ENCODE measurements at places on chromosomes 5 and 9.

GRCh38 chr9:92432350-92432749 lies 8.1 kb upstream of the OMD start:
- no peak for DNase-seq

GRCh38 chr5:17177501-17178372 lies 39.7 kb upstream of the BASP1 start:
- no peak for DNase-seq

GRCh38 chr5:100502684-100503083 lies 32.5 kb upstream of the FAM174A start:
- no peak for DNase-seq

DNA sequence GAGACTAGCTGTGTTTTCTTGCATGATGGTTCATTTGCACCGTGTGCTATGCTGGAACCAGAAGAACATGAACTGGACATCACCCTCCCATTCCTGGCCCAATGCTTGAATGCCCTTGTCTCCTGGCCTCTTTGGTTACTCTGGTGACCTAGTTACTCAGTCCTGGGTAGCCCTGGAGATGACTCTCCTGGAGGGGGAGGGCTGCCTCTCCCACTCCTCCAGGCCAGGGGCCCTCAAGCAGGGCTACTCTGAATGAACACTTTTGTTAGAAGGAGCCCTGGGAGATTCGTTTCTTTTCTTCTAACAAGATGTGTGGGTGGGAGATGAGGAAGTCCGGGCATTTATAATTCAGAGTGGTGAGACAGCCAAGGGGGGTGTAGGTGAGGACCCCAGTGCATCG lies 12.0 kb upstream of the NKX2-5 start:
- DNase-seq: no peak

DNA sequence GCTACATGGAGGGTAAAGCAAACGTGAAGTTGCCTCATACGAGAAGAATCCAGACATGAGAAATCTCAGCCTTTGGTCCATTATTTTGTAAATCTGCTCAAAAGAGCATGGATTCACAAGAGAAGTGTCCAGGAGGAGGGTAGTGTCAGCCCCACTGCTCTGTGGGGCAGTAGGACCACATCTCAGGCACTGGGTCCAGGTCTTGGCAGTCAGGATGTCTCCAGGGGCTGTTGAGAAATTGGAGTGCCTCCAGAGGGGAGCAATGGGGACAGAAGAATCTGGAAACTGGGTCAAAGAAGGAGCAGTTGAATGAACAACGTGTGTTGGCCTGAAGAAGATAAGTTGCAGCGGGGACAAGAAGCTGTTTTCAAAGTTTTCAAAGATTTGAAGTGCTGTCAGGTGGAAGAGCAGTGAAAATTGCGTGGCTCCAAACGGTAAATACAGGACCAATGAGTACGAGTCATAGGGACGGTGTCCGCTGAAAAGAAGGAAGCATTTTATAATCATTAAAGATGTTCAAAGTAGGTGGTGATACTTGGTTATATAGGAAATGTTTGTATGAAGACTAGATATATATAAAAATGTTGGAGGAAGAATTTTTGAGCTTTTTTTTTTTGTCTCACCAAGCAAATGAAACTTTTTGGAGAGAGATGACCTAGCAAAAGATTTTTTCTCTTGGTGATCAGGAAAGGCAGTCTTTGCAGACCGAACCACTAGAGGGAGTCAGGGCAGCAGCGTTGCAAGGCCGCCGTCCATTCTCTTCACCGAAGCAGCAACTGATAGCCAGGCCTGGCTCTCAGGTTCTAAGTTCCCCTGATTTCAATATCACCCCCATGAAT lies 57.1 kb upstream of the ZBED3 start:
- DNase-seq: peak; percentile 48

DNA sequence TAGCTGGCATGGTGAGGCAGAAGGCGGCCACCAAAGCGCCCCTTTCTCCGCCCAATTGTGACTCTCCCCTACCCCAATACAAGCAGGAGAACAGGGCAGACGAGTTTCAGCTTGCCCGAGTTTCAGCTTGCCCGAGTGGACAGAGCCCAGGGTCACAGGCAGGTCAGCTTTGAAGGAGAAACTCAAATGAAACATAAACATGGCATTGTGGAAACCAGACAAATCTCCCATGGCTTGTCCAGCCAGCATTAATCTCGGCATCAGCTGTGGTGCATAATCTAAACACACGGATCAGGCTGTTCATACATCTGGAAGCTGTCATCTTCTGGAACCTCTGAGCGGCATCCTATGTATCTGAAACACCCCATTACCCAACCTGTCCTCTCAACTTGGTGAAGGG lies 16.9 kb downstream of the PTCH1 start:
- DNase-seq: no peak

GRCh38 chr5:23703940-23704855 lies 196.8 kb downstream of the PRDM9 start:
- DNase-seq: no peak

DNA sequence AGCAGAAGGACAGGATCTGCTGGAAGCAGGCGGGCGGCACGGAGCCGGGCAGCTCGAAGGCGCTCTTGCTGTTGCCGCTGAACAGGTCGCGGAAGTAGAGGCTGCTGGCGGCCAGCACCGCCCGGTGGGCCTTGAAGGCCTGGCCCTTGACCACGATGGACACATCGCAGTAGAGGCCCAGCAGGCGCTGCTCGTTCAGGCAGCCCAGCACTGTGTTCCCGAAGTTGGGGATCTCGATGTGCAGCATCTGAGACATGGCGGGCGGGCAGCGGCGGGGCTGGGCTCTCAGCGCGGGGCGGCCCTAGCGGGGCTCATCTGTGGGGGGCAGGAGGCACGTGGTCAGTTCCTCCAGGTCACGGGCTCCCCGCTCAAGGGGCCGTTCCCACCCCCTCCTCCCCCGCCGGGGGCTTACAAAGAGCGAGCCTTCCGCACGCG lies 44.8 kb downstream of the NACC2 start:
- no peak for DNase-seq

- no peak for DNase-seq
These were observed 127.2 kb downstream of the PDE8B start for GRCh38 chr5:77337686-77338085.

GRCh38 chr5:100690036-100690560 lies 154.9 kb downstream of the FAM174A start:
- no peak for DNase-seq

DNA sequence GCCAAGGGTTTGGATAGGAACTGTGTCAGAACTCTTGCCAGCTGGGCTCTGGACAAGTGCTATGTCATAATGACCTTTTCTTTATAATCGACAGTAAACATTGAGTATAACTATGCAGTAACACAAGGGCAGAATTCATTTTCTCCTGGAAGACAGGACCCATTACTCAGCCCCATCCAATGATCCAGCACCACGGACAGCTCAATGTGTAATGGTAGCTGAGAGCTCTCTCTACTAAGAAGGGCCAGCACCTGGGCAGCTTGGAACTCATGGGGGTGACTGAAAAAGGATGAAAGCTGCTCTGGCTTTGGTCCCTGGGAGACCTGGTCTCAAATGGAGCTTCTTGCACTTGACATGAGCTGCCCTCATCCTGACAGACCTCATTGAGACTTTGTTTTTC lies 347.8 kb downstream of the TRIM32 start:
- no peak for DNase-seq

- no peak for DNase-seq
These were observed 143.8 kb downstream of the PAPPA start for GRCh38 chr9:116297346-116297745.

GRCh38 chr9:68546596-68547390 lies 6.1 kb upstream of the TMEM252 start:
- peak; percentile 84 for DNase-seq

- no peak for DNase-seq
These were observed 96.2 kb downstream of the TLE4 start for GRCh38 chr9:79667817-79668436.

GRCh38 chr5:176948458-176948857 lies 49.3 kb upstream of the HK3 start:
- no peak for DNase-seq

DNA sequence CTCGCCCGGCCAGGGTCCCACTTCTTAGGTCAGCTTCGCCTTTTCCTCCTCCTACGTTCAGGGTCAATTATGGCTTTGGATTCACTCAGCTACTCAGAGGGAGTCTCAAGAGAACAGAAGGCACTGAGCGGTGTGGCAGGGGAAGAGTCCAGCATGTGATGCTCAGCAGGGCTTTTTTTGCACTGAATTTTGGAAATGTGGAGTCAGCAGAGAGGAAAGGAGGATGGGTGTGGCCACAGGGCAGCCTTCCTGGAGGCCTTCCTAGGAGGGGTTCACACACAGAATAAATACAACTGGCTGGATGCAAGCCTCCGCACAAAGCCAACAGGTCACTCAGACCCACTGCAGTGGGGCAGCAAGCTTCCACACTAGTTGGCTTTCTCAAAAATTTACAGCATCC lies 4.8 kb downstream of the NAIF1 start:
- DNase-seq: no peak

DNA sequence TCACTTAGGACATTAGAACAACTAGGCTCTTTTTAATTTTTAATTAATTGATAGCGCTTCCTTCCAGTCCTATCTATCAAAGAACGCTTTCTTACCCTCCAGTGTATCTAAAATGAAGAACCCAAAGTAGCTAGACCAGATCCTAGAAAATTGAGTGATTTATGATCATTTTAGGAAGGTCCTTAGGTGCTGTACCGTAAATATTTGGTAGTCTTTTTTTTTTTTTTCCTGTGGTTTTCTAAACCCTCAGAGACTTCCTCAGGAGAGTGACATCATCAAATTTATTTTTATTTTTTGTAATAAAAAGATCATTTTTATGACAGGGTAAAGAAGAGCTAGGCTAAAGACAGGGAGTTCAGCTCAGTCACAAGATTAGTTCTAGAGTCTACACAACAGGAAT lies 197.4 kb downstream of the WDR70 start:
- no peak for DNase-seq

- DNase-seq: no peak
These were observed 103.2 kb downstream of the LHFPL2 start for GRCh38 chr5:78545406-78545805.

GRCh38 chr5:85204289-85204688 lies 819.6 kb upstream of the EDIL3 start:
- DNase-seq: no peak

GRCh38 chr9:135907006-135907430 lies 328 bp downstream of the CAMSAP1 start:
- DNase-seq: no peak

DNA sequence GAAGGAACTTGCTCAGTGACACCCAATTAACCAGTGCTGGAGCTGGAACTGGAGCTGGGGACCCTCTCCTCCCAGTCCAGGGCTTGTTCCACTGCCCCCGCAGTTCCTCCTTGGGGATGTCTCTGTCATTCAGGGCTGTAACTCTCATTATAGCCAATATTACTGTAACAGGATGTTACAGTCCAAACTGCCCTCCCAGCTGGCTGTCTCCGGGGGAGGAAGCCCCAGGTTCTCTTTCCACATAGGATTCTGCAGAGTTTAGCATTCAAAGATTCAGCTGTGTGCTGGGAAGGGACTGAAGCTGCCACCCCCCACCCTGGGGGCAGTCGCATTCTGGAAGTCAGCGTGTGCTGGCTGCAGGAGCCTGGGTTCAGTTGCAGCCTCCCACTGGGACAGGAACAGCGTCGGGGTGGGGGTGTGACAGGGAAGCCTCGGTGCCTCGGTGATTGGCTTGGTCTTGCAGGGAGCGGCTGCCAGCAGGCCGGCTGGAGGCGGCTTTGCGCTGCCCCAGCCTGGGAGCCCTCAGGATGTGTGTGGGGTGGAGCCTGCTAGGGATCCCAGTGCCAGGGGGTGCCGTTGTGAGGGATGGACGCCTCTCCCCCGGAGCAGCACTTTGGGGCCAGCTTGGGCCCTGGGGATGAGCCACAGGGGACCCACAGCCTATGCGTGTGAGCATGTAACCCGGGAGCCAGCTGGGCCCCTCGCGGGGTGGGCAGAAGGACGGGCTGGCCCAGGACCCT lies 101.1 kb downstream of the RGS3 start:
- no peak for DNase-seq

DNA sequence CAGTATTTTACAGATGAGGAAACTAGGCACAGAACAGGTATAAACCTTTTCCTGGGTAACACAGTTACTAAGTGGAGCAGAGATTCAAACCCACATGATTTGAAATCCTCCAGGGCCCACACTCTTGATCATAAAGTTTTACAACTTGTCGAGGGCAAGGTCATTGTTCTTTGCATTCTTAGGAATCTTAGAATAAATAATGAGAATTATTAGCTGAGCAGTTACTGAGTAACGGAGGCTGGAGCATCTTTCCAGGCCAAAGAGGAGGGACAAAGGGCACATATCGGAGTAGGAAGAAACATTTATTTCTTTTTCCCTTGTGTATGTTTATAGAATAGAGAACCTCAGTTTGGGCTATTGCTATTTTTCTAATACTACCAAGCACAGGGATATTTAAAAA lies 27.1 kb upstream of the F2R start:
- DNase-seq: no peak

- DNase-seq: no peak
These were observed 6.8 kb downstream of the HSD17B4 start for GRCh38 chr5:119458911-119459632.

GRCh38 chr5:73686912-73687311 lies 60.9 kb downstream of the ARHGEF28 start:
- DNase-seq: no peak

DNA sequence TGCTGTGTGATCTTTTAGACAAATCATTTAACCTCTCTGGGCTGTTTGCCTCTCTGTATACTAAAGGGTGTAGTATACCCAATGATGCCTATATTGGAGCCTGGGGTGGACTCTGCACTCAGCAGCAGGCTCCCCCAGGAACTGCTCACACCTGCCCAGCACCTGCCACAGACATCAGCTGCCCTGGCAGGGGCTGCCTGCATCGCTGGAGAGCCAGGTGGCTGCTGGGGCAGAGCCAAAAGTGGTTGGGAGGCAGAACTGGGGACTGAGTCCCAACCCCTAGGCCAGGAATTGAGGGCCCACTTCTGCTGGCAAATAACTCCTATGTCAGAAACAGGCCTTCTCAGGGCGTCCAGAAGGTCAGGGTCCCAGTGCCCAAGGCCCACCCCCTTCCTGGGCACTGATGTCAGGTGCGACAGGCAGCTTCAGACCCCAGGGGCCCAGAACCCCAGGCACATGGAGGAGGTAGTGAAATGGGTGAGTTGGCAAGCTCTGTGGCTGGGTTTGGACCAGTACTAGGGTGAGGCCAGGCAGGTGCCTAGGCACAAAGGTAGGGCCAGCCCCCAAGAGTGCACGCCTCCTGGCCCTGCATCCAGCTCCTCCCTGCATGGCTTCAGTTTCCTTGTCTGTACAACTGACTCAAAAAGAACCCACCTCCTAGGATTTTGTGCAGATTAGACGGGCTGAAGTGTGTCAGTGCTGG lies 5.8 kb downstream of the UNC5A start:
- no peak for DNase-seq

DNA sequence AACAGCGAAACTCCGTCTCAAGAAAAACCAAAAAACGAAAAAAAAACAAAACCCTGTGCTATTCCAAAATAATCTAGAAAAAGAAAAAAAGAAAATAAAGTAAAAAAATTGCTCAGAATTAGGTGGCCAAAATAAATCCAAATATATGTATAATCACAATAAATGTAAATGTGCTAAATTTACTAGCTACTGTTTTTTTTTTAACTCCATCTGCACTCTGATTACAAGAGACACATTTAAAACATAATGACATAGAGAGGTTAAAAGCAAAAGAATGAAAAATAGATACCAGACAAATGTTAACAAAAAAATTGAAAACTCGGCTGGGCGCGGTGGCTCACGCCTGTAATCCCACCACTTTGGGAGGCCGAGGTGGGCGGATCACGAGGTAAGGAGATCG lies 66.1 kb downstream of the FGF1 start:
- no peak for DNase-seq
